Muscle of leg (tissue), 16 donors: ENCODE measurements at places on chromosomes 5 and 9.

DNA sequence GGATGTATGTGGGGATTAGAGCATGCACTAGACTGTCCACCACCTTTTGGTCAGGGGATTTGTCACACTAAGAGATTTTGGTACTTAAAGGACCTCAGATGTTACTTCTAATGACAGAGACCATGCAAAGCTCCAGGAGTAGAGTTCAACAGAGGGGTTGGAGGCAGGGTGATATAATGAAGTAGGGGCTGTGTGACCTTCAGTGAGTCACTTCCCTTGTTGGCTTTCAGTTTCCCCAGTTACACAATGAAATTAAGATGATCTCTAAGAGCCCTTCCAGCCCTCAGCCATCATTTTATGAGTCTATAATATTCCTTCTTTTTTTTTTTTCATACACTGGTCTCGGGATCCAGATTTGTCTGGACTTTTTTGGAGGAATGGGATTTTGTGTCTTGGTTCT, 26.8 kb downstream of the GLRA1 start:
- H3K36me3 ChIP-seq: no peaks in the 10 kb centered on the region
- no peak overlapping the region for H3K27ac ChIP-seq
- DNase-seq: no peak

DNA sequence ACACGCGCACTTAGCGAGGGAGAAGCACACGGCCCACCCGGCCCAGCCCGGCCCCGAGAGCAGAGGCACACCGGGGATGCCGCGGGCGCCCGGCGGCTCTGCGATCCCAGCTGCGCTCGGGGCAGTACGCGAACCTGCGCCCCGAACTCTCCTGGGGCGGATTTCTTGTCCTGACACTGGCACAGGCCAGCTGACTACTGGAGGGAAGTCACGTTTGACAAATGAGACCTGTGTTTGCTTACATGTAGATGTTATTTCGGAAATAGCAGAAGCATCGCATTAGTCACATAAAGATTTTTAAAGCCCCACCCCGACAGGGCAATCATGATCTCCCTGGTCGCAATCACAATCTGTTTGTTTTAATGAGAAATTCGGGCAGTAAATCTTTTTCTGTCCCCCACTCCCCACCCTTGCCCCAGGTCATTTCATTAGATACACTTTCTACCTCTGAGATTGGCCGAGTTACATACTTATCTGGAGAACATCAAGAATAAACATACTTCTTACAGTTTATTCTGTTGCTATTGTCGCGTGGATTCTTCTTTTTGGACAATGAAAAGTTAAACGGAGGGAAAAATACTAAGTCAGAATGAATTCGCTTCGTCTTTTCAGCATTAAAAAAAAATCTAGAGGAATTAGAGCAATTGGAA, 518.9 kb downstream of the CTNND2 start:
- peaks cover 25% of the 10 kb centered on the region for H3K27me3 ChIP-seq
- H3K27ac ChIP-seq: no peak overlapping the region
- no peaks in the 10 kb centered on the region for H3K36me3 ChIP-seq
- peaks cover 4% of the 10 kb centered on the region for H3K4me1 ChIP-seq
- H3K4me3 ChIP-seq: no peak overlapping the region

DNA sequence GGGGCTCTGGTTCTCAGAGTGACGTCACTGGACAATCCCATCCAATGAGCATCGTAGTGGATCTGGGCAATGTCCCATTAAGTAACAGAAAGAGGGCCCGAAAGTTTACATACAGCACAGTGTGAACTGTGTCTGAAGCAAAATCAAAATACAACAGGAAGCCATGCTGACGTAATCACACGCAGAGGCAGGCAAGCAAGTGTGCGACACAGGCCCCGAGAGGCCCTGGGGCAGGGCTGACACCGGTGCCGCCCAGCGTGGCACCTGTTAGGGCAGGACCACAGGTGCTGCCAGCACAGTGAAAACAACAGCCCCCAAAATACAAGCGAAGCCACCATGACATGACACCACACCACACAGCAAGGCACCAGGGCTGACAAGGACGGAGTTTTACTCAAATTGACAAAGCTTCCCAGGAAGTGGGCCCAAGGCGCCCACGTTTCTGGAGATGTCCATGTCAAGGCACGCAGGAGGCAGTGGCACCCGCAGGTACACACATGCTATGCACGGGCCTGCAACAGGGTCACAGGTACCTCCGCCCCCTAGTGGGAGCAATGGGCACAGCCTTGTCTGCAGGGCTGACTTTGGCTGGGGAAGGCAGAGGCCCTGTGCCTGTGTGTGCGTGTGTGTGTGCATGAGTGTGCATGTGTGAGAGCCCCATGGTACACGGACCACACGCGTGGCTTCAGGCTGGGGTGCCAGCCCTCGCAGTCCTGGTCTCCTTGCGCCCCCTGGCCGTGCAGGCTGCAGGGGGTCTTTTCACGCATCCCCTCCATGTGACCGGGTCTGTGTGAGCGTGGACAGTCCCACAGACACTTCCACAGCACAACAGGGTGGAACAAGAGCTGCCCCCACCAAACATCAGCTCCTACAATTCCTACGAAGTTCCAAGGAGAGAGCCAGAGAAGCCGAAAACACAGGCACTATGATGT, 19.6 kb downstream of the QSOX2 start:
- H3K27me3 ChIP-seq: no peaks in the 10 kb centered on the region
- H3K4me1 ChIP-seq: no peaks in the 10 kb centered on the region
- DNase-seq: peak; percentile 39
- H3K36me3 ChIP-seq: peaks cover 32% of the 10 kb centered on the region

GRCh38 chr5:6059137-6059800, 319.1 kb downstream of the MED10 start:
- no peaks in the 10 kb centered on the region for H3K4me1 ChIP-seq
- no peak for DNase-seq
- H3K36me3 ChIP-seq: no peaks in the 10 kb centered on the region
- no peaks in the 10 kb centered on the region for H3K27me3 ChIP-seq
- H3K4me3 ChIP-seq: no peak overlapping the region

DNA sequence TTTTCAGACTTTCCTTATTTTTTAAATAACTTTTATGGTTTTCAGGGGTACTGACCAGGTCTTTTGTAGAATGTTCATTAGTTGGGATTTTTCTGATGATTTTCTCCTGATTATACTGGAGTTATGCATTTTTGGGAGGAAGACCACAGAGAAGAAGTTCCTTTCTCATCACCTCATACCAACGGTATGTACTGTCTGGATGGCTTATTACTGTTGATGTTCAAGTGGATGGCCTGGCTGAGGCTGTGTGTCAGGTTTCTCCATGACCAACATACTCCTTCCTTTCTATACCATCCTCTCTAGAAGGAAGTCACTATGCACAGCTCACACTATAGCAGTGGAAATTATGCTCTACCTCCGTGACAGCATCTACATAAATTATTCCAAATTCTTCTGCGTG, 71.1 kb upstream of the NR3C1 start:
- no peak overlapping the region for H3K4me3 ChIP-seq
- DNase-seq: no peak

GRCh38 chr5:172973127-172973916, 10.2 kb upstream of the ATP6V0E1 start:
- H3K27ac ChIP-seq: no peak overlapping the region
- no peaks in the 10 kb centered on the region for H3K4me1 ChIP-seq
- no peaks in the 10 kb centered on the region for H3K27me3 ChIP-seq
- no peak overlapping the region for H3K4me3 ChIP-seq
- peak; percentile 48 for DNase-seq

GRCh38 chr9:113898151-113898550, 22.0 kb downstream of the ZNF618 start:
- H3K36me3 ChIP-seq: peaks cover 3% of the 10 kb centered on the region
- no peak overlapping the region for H3K27ac ChIP-seq
- no peak for DNase-seq
- peaks cover 8% of the 10 kb centered on the region for H3K4me1 ChIP-seq

- no peaks in the 10 kb centered on the region for H3K27me3 ChIP-seq
- no peak for DNase-seq
- H3K36me3 ChIP-seq: no peaks in the 10 kb centered on the region
- H3K4me1 ChIP-seq: no peaks in the 10 kb centered on the region
These were observed 80.3 kb downstream of the IQGAP2 start for GRCh38 chr5:76483433-76483832.

DNA sequence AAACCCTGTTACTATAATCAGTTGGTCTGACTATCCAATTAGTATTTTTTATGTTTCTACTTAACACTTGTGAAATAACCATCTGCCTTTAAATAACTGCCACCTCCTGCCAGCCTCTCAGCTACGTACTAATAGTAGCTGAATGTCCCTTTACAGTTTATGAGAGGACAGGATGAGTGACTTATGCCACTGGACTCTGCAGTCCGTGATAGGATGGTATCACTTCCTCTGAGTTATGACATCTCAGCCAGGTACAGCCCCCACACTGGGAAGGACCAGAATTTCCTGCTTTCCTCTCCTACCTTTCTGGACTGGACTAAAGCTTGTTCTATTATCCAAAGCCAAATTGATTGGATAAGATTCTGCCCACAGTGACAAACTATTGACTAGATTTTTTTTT, 102.9 kb downstream of the ZFAND5 start:
- no peaks in the 10 kb centered on the region for H3K4me1 ChIP-seq
- no peak overlapping the region for H3K27ac ChIP-seq
- no peak overlapping the region for H3K4me3 ChIP-seq
- DNase-seq: no peak
- no peaks in the 10 kb centered on the region for H3K27me3 ChIP-seq

GRCh38 chr9:71079451-71079850, 42.0 kb downstream of the TRPM3 start:
- H3K4me3 ChIP-seq: no peak overlapping the region
- no peaks in the 10 kb centered on the region for H3K4me1 ChIP-seq
- no peaks in the 10 kb centered on the region for H3K27me3 ChIP-seq
- H3K36me3 ChIP-seq: no peaks in the 10 kb centered on the region
- H3K27ac ChIP-seq: no peak overlapping the region
- DNase-seq: no peak

DNA sequence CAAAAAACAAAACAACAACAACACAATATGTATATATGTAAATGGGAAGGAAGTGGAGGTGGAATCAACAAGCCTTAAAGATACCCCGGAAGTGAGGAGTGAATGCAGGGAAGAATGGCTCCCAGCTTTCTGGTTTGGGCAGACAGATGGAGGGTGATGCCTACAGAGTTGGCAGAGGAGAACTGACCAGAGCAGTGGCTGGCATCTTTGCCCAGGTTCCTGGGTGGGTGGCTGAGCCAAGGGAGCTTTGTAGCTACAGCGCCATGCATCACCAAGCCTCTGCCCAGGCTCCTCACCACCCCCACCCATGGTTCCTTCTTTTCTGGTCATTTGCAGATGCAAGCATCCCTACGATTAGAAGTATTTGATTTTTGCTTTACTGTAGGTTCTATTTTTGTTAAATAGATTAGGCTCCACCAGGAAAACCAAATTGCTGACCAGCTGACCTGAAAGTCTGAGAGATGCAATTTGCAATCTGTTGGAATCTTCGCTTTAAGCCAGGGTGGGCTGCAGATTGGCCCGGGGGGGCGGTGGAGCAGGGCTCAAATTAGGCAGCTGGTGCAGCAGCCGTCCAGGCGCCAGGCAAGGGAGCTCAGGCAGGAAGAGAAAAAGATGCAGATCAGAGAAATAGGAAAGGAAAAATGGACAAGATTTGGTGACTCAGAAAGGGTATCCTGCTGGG, 163.3 kb upstream of the TBC1D2 start:
- no peak overlapping the region for H3K4me3 ChIP-seq
- H3K36me3 ChIP-seq: no peaks in the 10 kb centered on the region
- H3K27me3 ChIP-seq: peaks cover 3% of the 10 kb centered on the region
- DNase-seq: no peak

DNA sequence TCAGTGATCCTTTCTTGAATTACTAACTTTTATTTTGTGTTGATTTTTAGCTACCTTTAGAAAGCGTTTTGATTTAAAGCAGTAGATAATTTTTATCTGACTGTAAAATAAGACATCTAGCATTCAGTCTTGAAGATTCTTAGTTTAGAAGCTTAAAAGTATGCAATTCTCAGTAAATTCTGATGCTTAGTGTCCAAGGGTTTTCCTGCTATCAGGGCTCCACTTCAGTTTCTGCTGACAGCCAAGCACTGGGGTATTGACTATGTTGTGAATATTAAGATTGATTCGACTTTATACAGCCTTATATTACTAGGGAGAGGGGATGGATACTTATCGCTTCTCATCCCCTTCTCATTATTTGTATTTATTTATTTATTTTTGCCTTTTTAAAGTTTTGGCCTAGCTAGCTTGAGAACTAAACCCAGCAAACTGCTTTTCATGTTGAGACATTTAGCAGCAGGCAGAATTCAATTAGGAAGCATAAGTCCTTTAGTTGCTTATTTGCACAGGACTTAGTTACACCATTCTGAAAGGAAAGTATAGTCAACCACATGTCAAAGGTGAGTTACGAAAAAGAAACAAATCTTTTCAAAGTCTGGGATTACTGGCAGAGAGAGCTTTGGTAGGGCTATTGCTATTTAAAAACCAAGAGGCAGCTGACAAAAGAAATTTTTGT, 2.9 kb downstream of the PBX3 start:
- no peaks in the 10 kb centered on the region for H3K27me3 ChIP-seq
- H3K4me3 ChIP-seq: no peak overlapping the region
- peaks cover 13% of the 10 kb centered on the region for H3K4me1 ChIP-seq

DNA sequence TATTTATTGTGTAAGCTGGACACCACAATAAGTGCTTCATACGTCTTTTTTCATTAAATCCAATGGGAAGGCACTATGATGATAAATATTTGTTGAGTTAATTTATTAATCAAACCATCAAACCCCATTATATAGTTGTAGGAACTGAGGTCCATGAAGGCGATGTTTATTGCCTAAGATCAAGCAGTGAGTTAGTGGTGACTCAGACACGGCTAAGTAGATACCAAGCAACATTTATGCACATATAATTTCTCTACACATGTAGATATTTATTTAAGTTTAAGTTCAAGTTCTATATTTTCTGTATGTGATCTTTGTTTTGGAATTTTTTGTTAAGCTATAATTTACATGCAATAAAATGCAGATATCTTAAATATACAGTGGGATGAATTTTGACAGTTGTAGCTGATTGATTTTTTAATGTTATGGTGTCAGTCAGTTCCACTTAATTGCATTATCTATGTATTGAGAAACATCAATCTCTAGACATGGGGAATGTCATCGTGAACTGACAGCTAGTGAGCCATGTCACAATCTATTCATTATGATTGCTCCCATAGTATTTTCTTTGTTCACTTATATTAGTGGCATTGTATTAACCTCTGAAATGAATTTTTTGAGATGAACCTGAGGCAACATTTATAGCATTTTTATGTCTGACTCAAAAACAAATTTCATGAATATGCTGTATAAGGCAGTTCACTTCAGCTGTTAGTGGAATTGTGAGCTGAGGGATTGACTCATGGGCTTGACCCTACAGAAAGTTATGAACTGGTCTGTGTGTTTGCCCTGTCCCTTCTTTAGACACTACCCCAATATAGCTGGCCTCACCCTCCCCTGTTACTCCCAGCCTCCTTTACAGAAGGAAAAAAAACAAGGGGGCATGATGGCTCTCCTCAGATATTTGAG, 11.9 kb upstream of the GARNL3 start:
- no peak overlapping the region for H3K4me3 ChIP-seq
- no peaks in the 10 kb centered on the region for H3K4me1 ChIP-seq
